Activated naive CD4-positive, alpha-beta T cell treated with anti-CD3 and anti-CD28 coated beads, Interleukin-2, amount 10 ng/mL, durations not matched to agents 7 days and 5 days (primary cell): ENCODE measurements at places on chromosomes 5 and 9.

- DNase-seq = no peak
These were observed 12.5 kb downstream of the SMARCA2 start for GRCh38 chr9:2027543-2028160.

DNA sequence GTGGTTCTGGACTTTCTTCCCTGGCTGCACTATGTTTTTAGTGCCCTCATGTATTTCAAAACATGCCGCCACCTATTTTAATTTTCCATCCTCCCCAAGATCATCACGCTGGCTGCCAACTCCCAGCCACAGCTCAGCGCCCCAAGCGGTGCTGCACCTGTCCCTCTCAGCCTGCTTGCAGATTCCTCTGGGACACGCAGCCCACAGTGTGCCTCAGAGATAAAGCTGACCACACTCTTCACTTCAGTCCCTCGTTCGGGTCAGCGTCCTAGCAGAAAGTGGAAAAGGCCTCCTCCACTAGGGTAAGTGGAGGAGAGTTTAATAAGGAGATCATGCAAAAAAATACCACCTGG is 56.2 kb upstream of the CKS2 start:
- no peak for DNase-seq

- no peak for DNase-seq
These were observed 249.5 kb upstream of the PTGER4 start for GRCh38 chr5:40430101-40430710.

DNA sequence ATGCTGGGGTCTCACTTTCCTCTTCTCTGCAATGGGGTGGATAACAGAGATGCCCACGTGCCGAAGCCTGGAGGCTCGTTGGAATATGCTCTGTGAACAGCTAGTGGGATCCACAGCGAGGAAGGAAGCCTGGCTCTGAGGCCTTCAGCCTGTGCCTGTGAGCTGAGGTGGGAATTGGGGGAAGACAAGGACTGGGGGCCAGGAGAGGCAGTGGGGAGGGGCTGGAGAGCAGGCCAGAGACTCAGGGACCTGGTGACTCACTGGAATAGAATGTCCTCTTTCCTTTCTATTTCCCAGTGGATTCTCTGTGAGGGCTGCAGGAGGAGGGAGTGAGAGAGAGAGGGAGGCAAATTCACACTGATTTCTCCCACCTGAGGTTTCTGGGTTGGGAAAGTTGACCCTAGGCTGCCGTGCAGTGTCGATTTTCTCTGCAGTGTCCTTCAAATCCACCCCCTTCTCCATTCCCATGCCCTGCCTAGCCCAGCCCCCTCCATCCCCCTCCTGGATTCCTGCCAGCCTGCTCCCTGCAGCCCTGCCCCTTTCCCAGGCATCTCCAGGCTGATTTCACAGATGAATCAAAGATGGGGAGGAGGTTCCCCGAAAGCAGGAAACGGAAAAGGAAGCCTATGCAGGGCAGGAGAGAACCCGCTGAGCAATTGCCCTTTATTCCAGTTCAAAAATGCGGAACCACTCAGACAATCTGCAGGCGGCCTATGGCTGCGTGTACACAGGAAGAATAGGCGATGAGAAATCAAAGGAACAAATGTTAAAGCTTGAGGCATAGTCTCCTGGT is 1.4 kb upstream of the SPAAR start:
- DNase-seq = no peak

DNA sequence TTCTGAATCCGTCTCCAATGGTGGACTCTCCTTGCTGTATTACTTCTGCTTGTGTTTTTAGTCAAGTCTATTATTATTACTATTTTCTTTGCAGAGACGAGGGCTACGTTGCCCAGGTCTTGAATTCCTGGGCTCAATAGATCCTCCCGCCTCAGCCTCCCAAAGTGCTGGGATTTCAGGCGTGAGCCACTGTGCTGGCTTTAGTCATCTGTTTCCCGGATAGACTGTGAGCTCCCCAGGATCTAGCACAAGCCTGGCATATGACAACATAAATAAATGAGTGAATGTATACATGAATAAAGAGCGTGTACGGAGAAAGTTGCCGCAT is 439 bp upstream of the DDX46 start:
- no peak for DNase-seq

DNA sequence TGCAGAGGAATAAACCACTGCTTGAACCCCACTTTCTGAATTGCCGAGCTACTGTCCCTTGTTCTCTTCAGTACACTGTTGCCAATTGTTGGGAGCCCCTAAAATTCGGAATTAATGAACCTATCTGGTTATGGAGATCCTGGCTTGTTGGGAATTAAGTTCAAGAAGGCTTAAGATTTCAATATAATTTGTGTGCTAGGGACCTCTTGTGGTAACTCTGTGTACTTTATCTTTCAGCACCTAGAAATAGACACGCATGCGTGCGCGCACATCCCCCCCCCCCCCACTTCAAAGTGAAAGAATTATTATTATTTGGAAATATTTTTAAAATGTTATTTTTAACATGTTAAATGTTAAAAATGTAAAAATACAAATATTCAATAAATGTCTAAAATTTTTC is 53.3 kb upstream of the FAM169A start:
- no peak for DNase-seq

GRCh38 chr9:134139081-134139480 is 3.2 kb downstream of the WDR5 start:
- DNase-seq = no peak
